ENCODE measurements at places on chromosomes 1 and 21. TPM values are rescaled to one million over a fixed set of nuclear protein-coding genes. Genes with fewer than 3 reads are reported as not detected.

Gene ERG
- total RNA-seq = 19.1 TPM

Gene RAB7B
- 3.9 TPM for total RNA-seq

Gene CACNA1S
- not detected for total RNA-seq

Gene OPRD1
- not detected for total RNA-seq

Gene AMY2A
- not detected for total RNA-seq
